Stimulated activated CD4-positive, alpha-beta T cell treated with anti-CD3 and anti-CD28 coated beads, Interleukin-1b, Interleukin-23, amount 100 ng/mL, for 24 hours (primary cell): ENCODE measurements at places on chromosomes 3 and 15.
A peak's percentile ranks its signal among the peaks of the same experiment; 100 is the strongest.

DNA sequence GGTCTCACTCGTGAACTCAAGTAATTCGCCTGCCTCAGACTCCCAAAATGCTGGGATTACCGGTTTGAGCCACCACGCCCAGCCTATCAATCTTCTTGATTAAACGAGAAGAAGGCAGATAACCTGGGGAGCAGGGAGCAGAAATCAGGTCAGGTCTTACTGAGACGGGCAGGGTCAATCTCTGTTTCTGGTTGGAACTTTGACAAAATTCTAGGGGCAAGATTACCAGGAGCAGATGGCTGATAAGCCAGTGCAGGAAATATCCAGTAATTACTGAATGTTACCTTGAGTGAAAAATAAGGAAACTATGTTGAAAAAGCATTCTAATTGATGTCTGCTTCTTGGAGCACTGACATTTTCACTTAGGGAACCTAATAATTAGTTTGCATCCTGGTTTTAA lies 24.4 kb upstream of the GOLM2 start:
- DNase-seq, result no peak

DNA sequence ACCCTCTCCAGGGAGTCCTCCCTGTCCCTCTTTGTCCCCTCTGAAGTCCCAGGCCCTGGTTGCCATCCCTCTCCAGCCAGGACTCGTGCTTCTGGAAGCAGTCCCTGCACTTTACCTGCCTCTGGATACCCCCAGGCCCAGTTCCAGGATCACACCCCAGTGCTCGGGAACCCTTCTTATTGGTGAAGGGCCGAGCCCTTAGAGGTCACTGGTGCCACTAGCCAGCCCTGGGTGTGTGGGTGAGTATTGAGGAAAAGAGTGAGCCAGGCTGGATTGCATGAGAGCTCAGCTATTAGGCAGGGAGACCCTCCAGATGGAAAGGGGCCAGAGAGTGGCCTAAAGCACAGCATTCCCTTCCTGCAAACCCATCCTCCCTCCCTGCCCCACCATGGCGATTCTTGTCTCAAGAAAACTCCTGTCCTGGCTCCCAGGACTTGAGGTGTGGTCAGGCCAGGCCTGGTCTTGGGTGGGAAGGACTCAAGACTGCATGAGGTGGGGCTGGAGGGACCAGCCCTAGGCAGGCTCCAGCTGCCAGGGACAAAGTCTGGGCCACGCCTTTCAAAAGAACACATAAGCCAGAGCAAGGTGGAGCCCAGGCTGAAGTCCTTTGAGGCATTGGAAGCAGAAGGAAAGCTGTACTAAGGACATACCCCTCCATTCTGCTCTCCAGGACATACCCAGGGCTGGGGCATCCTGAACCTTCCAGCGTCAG lies 4.8 kb upstream of the PHGR1 start:
- no peak for DNase-seq

- no peak for DNase-seq
These were observed 138.8 kb downstream of the AKAP13 start for GRCh38 chr15:85518979-85519761.

- no peak for DNase-seq
These were observed 12.1 kb downstream of the KIF9 start for GRCh38 chr3:47270526-47270925.

DNA sequence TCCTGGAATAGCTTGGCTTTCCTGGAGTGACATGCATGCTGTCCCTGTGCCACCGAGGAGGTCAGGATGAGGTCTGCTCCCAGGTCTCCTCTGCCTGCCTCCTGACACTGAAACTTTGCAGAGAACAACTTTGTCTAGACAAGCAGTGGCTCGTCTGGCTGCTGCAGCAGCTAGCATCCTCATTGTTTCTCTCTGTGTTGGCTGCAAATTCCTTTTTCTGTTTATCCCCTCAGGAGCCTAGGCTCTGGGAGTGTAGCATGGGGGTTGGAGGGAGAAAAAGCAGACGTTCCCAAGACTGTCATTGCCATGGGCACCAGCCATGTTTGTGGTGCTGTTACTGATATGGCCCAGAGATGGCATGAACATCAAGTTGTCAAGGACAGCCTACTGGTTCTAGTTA lies 208.7 kb upstream of the LRIG1 start:
- no peak for DNase-seq

- no peak for DNase-seq
These were observed 107.8 kb downstream of the ZIC4 start for GRCh38 chr3:147298511-147298982.

GRCh38 chr3:49903451-49904424 lies at the start of gene MST1R:
TSS of gene MST1R (minus strand) at chr3:49903873. CDS start at chr3:49903609, 264 bp downstream.
- DNase-seq, result peak; percentile 46
